Stimulated activated CD8-positive, alpha-beta memory T cell treated with anti-CD3 and anti-CD28 coated beads, Interleukin-15, amount 100 ng/mL, for 4 hours (primary cell): ENCODE measurements at places on chromosomes 2 and 18.

DNA sequence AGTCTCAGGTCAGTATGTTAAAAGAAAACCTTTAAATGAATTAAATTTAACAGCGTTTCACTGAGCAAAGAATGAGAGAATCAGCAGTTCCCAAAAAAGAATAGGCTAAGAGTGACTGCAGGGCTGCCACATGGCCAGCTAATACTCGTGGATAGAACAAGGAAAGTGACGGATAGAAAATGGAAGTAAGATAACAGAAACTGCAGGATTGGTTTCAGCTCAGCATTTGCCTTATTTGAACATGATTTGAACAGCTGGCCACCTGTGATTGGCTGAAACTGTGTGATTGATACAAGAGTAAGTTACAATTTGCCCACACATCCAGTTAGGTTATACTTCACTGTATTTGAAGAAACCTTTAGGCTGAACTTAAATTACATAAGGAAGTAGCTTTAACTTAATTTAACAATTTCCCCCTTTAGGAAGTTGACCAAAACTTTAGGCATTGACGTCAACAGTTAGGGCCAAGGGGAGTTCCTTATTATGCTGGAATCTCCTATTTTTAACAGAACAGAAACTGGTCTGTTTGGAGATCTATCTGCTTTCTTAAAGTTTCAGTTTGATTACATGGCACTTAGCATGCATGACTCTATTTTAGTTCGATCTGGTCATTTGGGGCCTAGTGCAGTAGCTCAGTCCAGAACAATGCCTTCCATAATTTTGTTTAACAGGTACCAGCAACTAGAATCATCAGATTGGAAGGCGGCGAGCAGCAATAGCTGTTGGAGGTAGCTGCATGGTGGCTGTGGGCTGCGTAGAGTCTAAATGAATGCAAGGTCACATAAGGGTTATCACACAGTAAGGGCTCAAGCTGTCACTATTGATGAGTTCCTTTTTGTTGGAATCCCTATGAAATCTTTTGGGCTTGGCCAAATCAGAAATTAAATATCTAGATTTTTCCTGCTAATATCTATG, 143.4 kb downstream of the TRIM43 start:
- DNase-seq, result no peak

- no peak for DNase-seq
These were observed 537.7 kb upstream of the PKDCC start for GRCh38 chr2:41510108-41510507.

DNA sequence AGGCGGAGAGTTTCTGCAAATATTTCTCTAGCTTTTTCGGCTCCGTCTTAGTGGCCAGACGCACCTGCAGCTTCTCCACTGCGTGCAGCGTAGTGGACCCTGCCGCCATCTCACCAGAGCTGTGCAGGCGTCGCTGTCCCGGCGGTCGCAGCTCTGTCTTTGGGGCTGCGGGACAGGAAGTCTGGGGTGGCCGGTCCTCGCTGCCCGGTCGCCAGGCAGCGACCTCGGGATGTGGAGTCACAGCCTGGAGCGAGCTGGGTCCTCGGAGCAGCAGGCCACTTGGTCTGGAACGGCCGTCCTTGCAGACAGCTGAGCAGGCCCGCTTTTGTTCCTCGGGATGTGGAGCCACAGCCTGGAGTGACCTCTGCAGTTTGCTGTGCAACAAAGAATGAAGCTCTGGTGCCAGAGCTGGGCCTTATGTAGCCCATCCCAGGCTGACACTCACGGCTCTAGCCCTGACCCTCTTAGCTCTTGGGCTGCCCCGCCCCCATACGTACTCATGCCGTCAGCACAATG, at the start of gene ELOA2:
Gene ELOA2, minus strand, starts transcription at position 466 of the 516 bp plus-strand sequence. Its CDS starts 357 bp downstream, at position 109.
- DNase-seq, result no peak

GRCh38 chr2:181947273-181947672, 38.4 kb upstream of the PPP1R1C start:
- no peak for DNase-seq

DNA sequence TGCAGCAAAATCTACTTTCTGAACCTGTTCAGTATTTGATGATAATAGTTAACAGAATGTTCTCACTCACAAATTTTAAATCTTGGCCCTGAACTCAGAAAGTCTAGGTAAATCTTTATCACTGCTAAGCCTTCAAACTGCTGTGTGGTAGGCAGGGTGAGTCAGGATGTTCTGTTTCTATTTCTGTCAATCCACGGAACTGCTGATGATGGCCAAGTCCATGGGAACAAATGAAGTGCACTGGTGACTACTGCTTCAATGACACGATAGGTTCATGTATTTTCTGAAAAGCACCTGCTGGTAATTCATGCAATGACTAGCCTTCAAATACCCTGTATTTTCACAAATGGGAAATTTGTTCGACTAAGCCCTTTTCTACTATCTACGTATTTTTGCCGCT, 14.2 kb downstream of the NIFK start:
- no peak for DNase-seq

DNA sequence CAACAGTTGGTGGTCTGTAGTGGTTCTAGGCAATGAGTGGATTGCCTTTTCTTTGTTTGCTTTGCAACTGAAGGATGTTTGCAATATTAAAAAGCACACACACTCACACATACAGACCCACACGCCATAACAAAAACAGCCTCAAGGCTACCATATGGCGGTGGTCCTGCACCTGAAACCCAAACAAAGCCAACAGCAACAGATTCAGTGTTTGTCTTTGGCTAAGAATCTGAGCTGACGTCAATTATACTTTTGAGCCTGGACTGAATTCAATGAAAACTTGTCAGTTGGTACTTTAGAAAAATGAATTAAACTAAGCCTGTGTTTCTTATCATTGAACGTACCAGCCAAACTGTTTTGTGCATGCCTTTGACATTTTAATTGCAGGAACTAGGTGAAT, 65.0 kb upstream of the NYAP2 start:
- DNase-seq, result no peak

DNA sequence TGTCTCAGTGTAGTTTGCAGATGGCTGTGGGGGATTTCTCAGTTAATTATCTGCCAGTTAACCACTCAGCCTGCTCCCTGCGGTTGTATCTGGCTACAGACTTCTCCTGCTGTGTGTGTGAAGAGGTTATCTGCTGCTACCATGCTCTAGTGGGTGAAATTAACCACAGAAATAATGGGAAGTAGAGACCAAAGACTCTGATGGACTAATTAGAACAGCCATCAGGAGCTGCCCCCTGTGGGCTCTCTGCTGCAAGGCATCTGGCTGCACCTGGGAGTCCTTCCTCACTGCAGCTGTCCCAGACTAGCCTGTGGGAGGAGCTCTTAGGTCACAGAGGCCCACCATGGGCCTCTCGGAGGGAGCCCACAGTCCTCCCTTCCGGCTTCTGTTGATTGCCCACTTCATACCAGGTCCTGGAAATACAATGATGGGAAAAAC, 66.6 kb downstream of the CTIF start:
- DNase-seq, result no peak

DNA sequence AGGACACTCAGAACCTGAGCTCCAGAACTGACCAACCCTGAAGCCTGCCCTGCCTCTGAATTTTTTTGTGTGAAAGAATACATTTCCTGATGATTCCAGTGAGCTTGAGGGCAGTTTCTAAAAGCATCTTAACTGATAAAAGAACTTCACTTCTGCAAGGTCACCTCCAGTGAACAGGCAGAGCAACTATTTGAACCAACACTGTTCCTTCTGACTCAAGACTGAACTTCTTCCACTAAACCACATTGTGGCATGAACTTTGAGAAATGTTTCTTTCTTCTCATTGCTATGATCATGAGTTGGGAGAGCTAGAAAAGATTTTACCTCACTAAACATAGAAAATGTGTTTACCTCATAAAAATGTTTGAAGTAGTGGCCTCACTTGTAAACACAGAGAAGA, 83.8 kb upstream of the SERTAD2 start:
- DNase-seq, result no peak

DNA sequence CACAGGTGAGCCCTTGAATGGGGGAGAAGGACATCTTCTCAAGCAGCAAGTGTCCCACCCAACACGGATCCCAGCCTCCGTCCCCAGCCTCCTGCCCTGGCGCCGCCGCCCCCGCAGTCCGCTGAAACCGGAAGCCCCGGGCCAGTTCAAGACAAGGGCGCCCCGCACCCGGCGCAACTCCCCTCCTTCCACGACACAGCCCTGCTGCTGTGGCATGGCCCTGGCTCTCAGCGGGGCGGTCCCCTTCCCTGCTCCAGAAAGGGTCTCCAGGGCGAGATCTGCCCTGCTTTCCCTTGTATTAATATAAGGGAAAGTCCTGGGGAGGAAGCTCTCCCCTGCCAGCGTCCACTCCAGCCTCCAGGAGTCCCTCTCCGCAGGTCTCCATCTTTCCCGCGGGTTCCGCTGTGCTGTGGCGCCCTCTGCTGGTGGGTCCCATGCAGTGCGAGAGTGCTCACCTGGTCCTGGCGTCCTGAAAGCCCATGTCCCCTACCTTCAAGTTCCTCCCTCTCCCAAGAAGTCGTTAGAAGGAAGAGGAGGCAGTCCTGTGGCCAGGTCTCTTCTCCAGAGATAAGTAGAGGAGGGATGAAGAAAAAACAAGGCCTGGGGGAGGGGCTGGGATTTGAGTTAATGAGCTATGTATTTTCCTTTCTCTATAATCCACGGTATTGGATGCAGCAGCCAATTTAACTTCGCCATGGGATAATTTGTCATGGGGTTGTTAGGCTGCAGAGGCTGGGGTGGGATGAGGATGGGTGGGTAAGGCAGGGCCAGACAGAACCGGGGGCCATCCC, 176.0 kb downstream of the SMAD2 start:
- no peak for DNase-seq

GRCh38 chr2:189582140-189582808, 1.7 kb upstream of the SLC40A1 start:
- no peak for DNase-seq

DNA sequence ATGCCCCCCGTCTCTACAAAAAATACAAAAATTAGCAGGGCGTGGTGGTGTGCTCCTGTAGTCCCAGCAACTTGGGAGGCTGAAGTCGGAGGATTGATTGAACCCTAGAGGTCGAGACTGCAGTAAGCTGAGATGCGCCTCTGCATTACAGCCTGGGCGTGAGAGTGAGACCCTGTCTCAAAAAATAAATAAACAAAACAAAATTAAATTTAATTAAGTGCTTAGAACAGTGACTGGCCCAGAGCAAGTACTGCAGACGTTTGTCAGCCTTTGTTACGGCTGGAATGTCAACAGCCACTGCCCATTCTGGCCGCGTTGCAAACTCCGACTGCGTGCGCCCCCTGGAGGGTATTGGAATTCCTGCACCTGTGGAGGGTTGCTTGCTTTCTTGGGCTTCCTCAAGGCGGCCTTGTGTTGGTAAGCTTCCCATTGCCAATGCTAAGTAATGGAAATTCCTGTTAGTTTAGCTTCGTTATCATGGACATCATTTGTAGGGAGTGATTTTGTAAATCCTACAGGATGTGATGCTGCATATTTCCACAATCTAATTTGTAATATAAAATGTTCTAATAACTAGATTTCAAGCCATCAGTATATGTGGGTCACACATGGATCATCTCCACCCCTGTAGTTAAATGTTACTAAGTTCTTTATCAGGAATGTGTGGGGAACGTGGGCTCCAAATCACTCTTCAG, 15.9 kb upstream of the ATP6V1B1 start:
- peak; percentile 27 for DNase-seq

GRCh38 chr2:36919041-36919837, 47.1 kb downstream of the STRN start:
- DNase-seq, result no peak

GRCh38 chr2:239004274-239005015, 156.6 kb downstream of the TWIST2 start:
- DNase-seq, result no peak

DNA sequence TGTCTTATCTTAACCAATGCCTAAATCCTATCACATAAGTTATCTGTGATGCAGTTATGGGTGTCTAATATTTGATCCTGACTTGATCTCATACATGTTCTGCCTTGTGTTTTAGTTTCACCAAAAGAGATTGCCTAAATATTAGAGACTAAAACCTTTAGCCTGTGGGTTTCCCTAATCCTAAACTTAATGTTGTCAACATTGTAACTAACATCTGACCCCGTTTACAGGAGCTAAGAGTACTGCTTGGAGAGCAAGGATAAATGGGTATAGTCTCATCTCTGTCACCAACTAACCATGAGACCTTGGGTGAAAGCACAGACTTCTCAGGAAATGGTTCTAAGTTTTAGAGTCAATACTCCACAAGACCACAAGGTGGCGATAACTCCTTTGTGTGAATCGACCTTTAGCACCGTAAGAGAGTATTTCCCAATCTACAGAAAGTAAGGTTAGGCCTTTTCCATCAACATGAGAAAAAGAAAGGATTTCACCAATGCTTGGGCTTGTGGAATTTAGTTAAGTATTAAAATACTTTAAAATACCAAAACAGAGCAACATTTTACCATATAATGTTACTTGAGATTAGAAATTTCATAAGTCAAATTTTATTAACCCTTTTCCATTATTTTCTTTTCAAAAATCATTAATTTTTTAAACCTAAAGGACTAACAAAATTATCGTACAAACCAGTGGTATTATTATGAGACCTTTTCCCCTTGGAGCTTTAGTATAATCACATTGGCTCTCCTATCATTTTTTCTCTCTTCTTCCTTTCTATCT, 60.5 kb downstream of the G6PC2 start:
- DNase-seq, result no peak

- no peak for DNase-seq
These were observed 238.8 kb upstream of the FOSL2 start for GRCh38 chr2:28153851-28154250.

- DNase-seq, result no peak
These were observed 17.6 kb upstream of the AGFG1 start for GRCh38 chr2:227454323-227454860.

GRCh38 chr18:79455261-79455660, 59.5 kb downstream of the NFATC1 start:
- DNase-seq, result no peak

DNA sequence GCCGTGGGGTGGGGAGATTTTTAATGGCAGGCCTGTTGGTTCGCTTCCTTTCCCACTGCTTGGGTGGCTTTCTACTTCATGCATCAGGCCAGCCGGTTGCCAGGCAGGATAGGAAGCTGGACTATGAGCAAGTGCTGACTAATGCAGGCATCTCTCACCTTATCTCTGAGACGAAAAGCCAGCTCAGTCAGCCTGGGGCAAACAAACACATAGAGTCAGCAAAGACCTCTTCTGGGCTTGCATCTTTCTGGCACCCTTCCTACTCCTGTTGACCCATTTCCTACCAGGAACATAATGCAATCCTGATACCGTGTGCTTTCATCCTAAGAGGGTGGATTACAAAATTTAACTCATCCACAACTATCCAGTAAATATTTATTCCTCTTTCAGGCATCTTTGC, 416.6 kb upstream of the MEX3C start:
- DNase-seq, result no peak

DNA sequence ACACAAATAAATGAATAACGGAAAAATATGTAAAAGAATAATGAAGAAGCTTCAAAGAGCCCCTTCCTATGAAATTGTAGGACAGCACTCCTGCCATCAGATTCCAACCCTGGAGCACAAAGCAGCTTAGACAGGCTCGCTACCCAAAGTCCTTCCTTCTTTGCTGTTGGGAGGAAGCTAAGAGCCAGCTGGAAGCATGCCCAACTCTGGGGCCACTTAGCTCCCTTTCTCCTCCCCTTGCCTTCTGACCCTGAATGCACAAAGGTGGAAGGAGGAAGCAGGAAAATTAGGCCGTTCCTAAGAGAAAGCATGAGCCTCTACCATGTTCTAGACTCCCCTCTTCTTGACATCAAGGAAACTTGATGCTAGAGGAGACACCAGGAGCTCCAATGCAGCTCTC, 700.8 kb downstream of the RNF144A start:
- DNase-seq, result no peak
